ENCODE measurements at places on chromosomes 16 and 17.
A peak's percentile ranks its signal among the peaks of the same experiment; 100 is the strongest.

DNA sequence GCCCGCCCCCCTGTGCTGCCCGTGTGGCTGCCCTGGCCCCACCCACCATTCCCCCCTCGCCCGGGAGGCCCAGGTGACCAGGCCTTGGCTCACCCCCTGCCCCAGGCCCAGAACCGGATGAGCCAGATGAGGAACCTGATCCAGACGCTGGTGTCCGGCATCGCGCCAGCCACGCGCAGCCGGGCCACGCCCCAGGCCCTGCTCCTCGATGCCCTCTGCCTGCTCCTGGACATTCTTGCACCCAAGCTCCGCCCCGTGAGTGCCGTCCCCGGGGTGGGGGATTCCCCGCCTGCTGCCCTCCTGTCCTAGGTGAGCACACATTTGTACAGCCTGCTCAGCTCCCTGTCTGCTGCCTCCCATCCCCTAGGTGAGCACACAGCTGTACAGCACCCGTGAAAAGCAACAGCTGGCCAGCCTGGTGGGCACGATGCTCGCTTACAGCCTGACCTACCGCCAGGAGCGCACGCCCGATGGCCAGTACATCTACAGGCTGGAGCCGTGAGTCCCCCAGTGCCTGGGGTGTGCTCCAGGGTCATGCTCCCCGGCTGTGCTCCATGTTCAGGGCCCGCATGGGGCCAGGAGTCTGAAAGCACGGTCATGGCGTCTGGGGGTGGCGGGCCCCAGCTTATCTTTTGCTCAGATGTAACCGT, 4.8 kb downstream of the GNG13 start:
- no peak for DNase-seq

DNA sequence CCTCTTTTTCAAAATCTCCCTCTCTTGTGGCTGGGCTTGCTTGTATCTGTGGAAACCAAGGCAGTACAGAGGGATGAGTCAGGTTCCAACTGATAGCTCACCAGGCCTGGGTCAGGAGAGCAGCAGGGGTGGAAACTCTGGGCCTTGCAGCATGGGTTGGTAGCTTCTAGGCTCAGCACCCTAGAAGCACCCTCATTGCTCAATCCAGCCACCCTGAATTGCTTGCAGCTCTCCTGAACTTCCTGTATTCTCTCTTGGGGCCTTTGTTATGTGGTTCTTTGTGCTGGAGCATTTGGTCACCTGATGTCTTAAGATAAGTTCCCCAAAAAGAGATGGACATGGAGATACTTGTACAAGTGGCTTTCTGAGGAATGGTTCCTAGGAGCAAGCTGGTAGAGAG, 169.4 kb downstream of the IRX5 start:
- no peak for DNase-seq

DNA sequence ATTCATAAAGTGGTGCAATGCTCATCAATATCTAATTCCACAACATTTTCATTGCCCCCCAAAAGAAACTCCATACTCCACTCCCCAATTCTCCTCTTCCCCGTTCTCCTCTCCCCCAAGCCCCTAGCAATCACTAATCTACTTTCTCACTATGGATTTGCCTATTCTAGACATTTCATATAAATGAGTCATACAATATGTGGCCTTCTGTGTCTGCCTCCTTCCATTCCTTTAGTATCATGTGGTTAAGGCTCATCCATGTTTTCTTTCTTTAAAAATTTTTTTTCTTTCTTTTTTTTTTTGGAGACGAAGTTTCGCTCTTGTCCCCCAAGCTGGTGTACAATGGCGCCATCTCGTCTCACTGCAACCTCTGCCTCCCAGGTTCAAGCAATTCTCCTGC, 56.3 kb upstream of the HAS3 start:
- DNase-seq: no peak

- DNase-seq: no peak
Measured at GRCh38 chr16:20306401-20306800, 20.9 kb downstream of the GP2 start.

GRCh38 chr17:44779211-44780025, 20.6 kb downstream of the ADAM11 start:
- peak; percentile 71 for DNase-seq

- no peak for DNase-seq
Measured at GRCh38 chr17:40316571-40317344, 7.8 kb downstream of the RARA start.

DNA sequence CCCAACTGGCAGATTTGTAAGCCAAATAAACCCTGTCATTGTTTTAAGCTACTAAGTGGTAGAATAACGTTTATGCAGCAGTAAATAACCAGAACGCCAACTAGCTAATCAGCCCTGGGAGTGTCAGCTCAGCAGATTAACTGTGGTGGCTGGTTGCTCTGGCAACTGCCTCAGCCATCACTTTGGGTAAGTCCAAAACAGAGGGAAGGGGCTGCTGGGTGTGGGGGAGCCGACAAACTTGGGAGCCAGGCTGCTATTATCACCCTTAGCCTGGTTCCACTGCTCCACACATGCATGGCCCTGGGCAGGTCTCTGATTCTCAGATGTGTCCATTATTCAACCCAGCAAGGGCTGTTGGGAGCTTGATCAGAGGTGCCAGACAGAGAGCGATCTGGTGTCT, 22.2 kb upstream of the RHOT1 start:
- no peak for DNase-seq

GRCh38 chr17:65535777-65536572, 25.5 kb downstream of the AXIN2 start:
- no peak for DNase-seq

- no peak for DNase-seq
Measured at GRCh38 chr17:34620458-34620857, 41.1 kb downstream of the TMEM132E start.

DNA sequence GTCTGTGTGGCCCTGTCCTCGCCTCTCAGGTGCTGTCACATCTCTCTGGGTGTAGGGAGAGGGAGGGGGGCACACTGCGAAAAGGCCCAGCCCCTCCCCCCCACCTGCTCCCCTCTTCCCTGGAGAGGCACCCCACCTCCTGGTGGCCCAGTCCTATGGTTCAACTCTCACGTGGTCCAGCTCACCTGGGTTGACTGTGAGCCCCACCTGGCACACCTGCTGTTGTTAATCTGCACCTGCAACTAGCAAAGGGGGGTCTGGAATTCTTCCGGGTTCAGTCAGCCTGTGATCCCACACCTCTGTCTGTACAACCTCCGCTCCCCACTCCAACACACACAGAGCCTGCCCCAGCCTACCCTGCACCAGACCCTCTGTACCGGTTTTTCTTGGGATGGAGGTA, 2.0 kb upstream of the SYNGR2 start:
- no peak for DNase-seq

- DNase-seq: no peak
Measured at GRCh38 chr17:70796757-70797156, 627.4 kb downstream of the KCNJ2 start.

GRCh38 chr16:23771642-23772041, 16.8 kb downstream of the CHP2 start:
- DNase-seq: no peak

- DNase-seq: no peak
Measured at GRCh38 chr17:29066047-29066446, 23.1 kb downstream of the PIPOX start.

DNA sequence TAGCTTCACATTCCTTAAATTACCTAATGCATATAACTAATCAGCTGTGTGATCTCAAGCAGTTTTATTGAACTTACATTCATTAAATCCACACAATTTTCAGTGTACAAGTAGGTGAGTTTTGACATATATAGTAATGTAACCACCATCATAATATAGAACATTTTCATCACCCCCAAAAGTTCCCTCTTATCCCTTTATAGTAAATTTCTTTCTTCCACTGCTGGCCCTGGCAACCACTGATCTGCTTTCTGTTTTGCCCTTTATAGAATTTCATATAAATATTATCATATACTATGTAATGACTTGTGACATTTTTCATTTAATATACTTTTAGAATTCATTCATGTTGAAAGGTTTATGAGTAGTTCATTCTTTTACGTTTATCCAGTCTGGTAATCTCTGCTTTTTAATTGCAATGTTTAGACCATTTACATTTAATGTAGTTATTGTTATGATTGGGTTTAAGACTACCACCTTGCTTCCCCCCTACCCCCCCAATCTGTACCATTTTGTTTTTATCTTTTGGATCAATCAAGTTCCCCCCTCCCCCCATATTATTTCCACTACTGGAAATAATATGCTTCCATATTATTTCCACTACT, 125.3 kb upstream of the NACA2 start:
- no peak for DNase-seq

DNA sequence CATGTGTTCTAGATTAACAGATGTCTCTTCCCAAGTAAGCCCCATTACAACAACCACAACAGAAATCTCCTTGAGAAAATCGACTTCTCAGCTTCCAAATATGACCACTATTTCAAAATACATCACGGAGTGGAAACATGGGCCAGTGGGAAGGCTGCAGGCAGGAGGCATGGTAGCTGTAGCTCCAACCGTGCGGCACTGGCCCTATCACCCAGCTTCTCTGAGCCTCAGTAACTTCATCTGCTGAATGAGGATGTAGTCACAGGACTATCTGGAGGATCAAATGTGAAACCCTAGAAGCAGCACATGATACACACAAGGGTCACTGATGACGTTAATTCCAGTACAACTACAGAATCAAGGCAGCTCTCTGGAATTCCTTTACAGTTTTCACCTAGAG, 112.2 kb downstream of the VPS53 start:
- DNase-seq: no peak

DNA sequence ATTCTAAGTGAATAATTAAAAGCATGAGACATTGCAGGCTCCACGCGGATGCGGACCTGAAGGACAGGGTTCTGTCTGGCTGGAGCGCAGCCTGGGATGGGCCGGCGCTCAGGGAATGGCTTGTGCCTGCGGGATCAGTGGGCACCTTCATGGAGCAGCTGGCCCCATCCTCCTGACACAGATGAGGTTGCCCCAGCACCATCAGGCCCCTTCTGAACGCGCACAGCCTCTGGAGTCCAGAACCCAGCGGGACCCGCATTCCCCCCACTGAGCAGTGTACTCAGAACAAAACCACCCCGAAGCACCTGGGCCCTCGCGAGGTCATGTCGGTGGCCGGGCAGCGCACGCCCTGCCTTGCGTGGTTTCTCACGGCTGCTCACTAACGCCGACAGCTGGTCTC, 70.5 kb upstream of the CHMP6 start:
- no peak for DNase-seq

DNA sequence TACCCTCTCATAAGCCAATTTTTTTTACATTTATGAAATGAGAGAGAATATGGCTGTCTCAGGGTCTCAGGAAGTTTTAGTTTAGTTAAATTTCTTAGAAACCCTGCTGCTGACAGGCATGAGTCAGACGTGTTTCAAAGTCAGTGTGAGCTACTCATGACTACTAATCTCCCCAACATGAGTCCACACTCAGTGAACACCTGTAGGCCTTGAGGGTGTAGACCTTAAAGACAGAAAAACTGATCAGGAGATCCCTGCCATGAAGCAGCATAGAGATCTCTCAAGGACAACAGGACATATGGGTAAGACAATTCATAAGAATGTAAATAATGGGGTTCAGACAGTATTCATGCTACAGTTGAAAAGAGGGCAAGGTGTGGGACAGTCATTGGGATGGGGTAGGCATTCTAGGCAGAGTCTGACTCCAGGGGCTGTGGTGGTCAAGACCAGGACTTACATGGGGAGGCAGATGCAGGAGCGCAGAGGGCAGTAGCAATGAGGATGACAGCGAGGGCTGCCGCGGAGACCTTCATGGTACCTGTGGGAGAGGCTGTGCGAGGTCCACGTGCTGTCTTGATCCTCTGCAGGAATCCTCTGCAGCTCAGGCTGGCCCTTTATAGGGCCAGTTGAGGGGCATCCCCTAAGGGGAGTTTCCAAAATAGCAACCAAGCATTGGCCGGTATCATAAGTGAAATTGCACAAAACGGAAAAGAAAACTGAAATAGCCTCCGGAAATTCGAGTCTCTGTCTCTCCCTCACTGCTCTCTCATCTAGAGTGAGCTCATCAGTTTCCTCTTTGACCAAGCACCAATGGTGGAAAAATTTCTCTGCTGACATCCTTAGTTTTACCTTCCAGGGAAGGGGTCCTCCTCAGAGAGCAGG, at the start of gene CCL5:
Gene CCL5, minus strand, starts transcription at position 588 of the 882 bp plus-strand sequence.
- DNase-seq: no peak

DNA sequence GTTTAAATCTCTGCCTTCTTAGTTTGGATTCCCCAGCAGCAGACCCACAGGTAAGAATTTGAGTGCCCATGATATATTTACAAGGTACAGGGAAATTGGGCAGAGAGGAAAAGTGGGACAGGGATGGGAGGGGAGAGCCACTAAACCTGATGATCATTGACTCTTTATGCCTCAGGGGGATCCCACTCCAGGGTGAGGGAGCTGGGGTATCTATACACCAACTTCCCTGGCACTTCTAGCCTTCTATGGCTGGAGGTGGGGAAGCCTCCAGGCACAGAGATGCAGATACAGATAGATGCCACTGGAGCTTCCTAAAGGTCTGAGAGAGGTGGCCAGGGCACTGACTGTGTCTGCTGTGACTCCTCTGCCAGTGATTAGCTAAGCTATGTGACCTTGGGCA, 256.4 kb downstream of the KATNIP start:
- no peak for DNase-seq

GRCh38 chr17:48893646-48894508, 1.3 kb downstream of the ATP5MC1 start:
- DNase-seq: no peak

DNA sequence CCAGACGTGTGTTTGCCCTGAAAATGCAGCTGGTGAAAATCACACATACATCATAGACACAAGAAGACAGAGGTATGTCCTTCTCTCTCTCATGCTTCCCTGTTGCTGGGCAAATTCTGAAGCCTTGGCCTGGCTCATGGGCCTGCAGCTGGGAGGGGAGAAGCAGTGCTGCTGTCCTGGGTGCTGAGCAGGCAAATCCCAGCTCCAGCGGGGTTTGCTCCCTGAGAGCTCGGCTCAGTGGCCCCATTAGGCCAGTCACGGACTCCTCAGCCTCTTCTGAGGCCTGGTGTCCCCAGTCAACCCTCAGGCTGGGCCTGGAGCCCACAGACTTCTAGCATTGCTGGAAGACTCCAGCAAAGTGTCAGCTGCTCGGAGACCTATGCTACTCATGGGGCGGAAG, 11.7 kb downstream of the RHBDL3 start:
- no peak for DNase-seq

DNA sequence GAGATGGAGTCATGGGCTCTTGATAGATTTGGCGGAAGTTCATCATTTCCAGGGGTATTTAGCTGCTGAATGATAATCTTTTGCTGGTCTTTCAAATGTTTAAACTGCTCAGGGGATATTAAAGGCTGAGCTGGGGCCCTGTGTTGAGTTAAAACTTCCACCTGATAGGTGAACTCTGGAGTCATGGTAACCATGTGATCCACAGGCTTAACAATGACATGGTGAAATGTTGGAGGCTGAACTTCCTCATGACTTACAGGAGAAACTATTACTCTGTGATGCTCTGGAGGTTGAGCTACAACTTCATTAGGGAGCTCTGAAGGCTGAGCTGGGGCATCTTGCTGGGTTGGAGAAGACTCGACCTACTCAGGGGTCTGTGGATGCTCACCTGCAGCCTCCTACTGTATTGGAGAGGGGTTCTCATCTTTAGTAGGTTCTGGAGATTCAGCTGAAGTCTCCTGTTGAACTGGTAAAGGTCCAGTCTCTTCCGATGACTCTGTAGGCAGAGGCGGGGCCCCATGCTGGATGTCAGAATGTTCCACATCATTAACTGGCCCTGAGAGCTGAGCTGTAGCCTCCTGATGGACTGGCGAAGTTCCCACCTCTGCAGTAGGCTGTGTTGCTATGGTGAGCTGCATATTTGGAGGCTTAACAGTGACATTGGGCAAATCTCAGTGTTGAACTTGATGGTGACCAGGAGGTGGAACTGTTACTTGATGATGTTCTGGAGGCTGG, 24.2 kb downstream of the RDM1 start:
- no peak for DNase-seq
